ENCODE measurements at places on chromosomes 7 and 10. TPM values are rescaled to one million over a fixed set of nuclear protein-coding genes. Genes with fewer than 3 reads are reported as not detected.

DNA sequence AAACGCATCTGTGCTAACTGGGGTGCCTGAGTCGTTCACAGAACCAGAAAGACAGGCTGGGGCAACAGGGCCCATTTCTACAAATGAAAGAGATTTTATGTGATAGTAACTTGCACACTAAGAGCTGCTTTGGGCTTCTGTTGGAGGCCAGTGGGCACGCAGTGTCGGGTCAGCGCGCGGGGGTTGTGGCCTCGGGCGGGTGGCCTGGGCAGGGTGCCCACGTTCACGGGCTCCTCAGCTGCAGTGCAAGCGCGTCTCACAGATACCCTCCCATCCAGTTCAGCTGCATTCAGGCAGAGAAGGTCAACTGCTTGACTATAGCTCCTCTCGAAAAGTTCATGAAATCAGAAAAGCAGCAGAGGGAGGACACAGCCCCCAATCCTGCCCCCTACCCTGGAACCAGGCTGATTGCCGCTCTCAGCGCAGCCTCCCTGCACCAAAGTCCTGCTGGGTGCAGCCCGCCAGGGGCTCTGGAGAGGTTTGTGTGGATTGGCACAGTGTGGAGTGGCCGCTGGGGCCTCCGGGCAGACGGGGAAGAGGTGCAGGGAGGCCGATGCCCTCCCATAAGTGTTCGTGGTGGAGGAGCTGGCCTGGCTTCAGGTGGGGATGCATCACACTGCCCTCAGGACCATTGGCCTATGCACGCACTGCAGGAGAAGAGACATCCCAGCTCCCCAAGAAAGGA lies 582.8 kb downstream of the TCERG1L start:
- no peak for DNase-seq
- no peaks in the 10 kb centered on the region for H3K27me3 ChIP-seq
- no peak overlapping the region for H3K4me3 ChIP-seq
- no peak overlapping the region for H3K27ac ChIP-seq

DNA sequence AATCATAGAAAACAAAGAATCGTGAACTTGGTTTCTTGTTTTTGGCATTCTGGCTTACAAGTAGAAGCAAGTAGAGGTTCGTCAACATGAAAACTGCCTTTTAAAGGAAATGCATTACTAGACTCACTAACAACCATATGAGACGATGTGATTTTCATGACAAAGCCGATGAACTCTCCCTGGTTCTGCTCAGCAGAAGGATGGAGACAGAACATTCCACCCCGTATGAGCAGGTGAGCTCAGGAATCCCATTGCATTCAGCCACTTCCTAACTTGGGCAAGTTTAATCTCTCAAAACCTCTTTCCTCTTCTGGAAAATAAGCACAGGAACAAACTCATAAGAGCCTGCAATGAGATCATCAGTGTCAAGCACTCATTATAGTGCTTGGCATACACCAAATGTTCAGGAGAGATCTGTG lies 57.4 kb upstream of the SVIL start:
- no peaks in the 10 kb centered on the region for H3K27me3 ChIP-seq
- H3K4me1 ChIP-seq = peaks cover 21% of the 10 kb centered on the region
- no peak overlapping the region for H3K27ac ChIP-seq
- no peak overlapping the region for H3K4me3 ChIP-seq

DNA sequence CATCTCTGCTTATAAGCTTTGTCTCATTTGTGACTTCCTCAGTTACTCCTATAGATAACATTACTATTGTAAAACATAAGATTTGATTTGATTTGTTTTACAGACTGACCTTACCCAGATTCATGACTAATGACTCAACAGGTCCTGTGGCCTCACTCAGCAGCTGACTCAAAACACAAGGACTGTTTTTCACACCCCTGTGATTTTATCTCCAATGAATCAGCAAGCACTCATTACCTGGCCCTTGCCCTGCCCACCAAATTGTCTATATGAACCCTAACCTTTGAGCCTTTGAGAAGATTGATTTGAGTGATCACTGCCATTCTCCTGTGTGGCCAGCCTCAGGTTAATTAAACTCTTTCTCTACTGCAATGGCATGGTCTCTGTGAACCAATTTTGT lies 1064.6 kb upstream of the LRRTM3 start:
- DNase-seq = no peak
- no peaks in the 10 kb centered on the region for H3K27me3 ChIP-seq
- no peak overlapping the region for H3K4me3 ChIP-seq

- no peaks in the 10 kb centered on the region for H3K27me3 ChIP-seq
- H3K27ac ChIP-seq = no peak overlapping the region
- no peak for DNase-seq
- no peak overlapping the region for H3K4me3 ChIP-seq
Measured at GRCh38 chr7:157370742-157371141, 33.9 kb downstream of the DNAJB6 start.

Gene SNCG
- total RNA-seq = not detected

Measured in activated CD4-positive, alpha-beta memory T cell treated with anti-CD3 and anti-CD28 coated beads, Interleukin-2, amount 10 ng/mL, durations not matched to agents 7 days and 5 days (primary cell).